Fibroblast of skin of left quadriceps (primary cell): ENCODE measurements at places on chromosomes 11 and 22.

DNA sequence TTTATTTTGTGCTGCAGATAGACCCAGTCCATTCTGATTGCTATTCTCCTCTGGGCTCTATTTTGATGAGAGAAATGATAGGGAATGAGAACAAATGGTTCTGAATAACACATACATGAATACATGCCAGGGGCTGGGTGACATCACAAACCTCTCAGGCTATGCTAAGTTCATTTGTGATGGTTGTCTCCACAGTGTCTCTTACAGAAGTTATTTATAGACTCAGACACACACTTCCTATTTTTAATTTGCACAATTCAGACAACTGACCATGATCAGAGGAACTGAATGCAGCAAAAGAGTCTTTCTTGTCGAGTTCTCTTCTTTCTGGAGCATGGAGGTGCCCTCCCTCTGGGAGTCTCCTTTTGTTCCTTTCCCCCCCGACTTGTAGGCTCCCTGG, 991.7 kb downstream of the OPCML start:
- no peak for DNase-seq

DNA sequence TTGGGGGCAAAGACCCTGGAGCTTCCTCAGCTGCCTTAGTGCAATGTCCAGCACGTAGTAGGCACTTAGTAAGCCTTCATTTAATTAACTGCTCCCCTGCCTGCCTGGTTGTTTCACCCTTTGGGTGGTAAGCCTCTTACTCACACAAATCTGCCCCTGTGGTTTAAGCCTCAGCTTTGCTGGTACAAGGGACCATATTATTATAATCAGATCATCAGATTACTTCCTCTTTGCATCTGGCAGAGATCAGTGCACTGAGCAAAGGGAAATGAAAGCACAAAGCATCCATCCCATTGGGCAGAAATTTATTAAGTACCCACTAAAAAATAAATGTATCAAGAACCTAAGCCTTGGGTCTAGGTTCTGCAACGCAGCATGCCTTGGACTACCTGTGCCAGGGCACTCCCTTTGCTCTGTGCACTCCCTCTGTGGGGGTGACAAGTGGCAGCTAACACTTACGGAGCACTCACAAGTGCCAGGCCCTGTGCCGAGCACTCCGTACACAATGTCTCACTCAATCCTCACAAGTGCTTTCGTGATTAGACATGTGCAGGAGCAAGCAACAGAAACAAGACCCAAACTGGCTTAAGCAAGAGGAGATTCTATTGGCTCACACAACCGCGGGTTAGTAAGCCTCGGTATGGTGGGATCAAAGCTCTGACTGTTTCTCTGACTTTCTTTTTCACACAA, 34.9 kb upstream of the DAGLA start:
- no peak for DNase-seq

DNA sequence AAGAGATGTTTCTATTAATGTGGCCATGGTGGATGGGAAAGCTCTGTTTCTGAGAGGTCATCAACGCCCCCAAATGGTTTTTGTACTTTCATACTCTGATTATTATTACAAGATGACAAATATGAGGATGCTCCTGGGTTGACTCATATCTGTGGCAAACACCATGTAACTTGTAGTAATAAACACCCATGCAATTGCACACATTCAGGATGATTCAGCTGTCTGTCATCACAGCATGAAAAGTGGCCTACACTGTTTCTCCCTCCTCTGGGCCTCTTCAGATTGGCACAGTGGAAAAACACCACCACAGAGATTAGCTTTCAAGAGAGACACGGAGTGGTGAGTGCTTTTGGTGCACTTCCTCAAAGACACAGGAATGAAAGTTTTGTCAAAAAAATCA, 85.4 kb downstream of the MTNR1B start:
- DNase-seq: peak; percentile 80

DNA sequence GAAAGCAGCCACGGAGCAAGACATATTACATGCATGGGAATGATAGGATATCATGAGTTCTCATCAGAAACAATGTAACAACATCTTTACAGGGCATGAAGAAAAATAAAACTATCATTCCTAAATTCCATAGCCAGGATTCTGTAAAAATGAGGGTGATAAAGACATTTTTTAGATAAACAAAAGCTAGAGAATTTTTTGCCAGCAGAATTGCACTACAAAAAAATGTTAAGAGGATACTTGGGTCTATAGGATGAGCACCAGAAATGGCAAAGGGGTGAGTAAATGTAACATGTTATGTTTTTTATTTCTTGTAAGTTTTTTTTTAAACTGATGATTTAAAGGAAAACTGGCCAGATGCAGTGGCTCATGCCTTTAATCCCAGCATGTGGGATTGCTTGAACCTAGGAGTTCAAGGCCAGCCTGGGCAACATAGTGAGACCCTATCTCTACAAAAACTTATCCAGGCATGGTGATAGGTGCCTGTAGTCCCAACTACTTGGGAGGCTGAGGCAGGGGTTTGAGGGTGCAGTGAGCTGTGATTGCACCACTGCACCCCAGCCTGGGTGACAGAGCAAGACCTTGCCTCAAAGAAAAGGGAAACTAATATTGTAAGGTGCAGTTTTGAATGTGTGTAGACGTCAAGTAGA, 33.2 kb downstream of the TBX1 start:
- DNase-seq: no peak

DNA sequence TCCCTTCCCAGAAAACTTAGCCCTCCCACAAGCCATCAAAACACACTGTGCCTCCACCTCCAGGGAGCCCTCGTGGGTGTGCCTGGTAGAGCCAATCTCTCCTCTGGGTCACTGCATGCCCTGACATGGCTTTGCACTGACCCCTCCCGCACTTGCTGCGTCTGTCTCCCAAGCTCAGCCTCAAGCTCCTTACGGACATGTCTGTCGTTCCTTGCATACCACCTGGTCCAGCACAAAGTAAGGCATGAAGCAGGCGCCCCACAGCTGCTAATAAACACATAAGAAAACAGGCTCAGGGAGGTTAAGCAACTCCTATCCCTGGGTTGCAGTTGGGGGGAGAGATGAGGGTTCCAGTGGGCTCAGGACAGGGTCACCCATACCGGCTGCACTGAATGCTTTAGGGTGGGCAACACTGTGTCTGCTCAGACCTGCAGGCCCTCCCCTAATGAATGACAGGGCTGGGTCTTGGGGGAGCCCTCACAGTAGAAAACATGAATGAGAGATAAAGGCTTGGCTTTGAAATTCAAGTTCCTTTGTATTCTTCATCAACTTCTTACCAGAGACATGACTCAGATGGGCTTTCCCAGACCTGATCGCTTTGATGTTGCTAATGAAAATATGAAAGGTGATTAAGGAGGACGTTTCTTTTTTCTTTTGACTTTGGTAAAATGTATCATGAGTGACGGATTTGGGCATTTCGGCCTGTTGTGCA, 38.0 kb downstream of the PHF21B start:
- DNase-seq: no peak

- DNase-seq: no peak
These were observed 608.9 kb downstream of the NTM start for GRCh38 chr11:131979364-131979763.

DNA sequence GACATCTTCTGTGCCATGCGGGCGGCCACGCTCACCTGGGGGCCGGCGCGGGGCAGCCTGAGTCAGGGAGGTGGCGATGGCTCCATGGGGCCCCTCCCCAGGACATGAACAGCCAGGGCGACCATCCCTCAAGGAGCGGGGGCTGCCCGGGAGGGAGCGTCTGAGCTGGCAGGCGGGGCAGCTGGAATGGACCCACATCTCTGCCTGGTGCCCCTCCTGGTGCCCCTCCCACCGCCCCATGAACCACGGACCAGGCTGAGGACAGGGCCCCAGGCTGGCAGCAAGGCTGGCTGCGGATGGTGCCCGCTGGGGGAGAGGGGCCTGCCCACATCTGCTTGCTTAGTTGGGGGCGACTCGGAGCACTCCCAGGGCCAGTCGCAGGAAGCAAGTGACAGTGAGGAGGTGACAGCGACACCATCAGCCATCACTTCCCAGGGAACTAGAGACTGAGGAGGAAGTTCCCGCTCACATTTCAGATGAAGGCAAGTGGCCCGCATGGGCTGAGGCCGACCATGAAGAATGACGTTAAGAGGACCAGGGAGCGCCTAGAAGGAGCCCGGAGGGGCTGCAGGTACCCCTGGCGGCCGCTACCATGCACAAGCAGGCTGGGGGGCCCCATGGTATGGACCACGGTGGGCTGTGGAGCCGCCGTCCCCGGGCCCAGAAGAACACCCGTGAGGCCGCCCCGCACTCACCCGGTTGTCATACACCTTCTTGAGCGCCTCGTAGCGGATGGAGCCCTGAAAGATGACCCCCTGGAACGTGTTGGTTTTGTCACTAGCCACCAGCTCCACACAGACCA, 37.3 kb downstream of the KIAA0930 start:
- DNase-seq: no peak

DNA sequence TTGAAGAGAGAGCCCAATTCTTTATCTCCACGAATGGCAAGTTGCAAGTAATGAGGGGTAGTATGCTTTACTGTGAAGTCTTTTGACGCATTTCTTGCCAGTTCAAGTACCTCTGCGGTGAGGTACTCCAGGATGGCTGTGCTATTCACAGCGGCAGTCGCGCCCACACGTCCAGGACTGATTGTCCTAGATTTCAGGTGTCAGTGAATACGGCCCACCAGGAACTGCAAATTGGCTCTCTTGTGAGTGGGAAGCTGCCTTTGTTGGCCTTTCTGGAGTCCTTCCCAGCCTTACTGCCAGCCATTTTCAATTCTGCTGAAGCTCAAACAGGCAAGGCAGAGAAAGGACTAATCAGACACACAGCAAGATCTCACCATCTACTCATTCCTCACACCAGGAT, 8.5 kb downstream of the PPFIA1 start:
- no peak for DNase-seq

DNA sequence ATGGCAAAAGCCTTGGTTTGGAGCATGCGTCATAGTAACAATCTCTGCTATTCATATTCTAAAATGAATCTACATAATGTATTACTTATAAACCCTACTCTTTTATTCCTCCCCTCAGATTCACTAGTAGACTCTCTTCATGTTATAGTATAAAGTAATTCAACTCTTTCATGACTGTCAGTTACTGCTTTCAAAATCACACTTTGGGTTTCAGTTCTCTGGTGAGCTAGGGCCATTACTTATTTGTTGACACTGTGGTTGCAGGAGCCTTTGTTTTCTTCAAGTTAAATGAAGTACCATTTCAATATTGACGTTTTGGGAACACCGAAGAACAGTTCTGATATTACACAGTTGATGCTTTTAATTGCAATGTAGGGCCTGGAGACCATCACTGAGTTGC, 378.4 kb downstream of the DDX10 start:
- DNase-seq: no peak

DNA sequence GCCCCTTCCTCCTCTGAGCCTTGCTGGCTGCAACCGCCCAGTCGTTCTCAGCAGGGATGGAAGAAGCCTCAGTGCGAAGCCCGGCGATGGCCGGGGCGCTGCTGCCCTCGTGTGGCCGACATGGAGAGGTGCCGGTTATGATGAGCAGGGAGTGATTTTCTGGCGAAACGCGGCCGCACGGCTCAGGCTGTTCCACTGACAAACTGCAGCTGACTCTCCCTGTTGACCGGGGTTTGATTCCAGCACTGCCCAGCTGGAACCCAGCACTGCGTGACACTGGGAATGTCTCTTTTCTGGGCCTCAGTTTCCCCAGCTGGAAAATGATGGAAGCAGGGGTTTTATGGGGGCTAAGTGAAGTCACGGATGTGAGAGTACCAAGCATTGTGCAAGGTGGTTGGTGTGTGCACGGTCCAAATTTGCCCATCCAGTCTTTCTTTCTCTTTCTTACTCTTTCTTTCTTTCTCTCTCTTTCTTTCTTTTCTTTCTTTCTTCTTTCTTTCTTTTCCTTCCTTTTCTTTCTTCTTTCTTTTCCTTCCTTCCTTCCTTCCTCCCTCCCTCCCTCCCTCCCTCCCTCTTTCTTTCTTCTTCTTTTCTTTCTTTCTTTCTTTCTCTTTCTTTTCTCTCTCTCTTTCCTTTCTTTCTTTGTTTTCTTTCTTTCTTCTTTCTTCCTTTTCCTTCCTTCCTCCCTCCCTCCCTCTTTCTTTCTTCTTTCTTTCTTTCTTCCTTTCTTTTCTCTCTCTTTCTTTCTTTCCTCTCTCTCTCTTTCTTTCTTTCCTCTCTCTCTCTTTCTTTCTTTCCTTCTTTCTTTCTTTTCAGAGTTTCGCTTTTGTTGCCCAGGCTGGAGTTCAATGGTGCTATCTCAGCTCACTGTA, 25.8 kb upstream of the MPPED1 start:
- DNase-seq: peak; percentile 23

DNA sequence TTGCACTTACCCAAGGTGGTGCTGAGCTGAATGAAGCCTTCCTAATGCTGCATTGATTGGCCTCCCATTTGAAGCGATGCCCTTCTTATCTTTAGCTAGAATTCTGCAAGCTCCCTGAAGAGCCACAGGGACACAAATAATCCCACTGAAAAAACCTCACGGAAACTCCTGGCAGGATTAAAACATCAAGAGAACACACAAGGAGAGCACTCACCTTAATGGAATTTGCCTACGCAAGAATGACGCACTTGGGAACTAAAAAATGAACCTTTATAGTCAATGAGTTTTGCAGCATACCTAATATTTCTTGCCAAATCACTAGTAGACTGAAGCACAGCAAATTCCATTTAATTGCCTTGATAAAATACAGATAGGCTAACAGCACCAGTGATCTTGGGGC, 232.8 kb upstream of the UBASH3B start:
- DNase-seq: no peak

DNA sequence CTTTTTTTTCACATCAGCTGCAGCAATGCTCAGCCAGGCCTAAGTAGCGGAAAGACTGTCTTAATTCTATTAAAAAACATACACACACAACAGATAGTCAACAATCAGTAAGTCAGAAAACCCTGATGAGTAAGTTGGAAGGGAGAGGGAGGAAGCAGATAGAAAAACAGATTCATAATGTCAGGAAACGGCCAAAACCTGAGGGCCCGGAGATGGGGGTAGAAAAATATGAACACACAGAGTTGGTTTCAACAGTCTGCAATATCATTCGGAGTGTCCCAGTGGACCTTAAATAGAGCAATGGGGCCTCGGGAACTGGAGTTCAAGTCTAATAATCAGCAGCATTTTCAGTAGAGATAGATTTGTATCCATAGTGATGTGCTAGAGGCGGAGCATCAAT, 14.8 kb downstream of the LRRC55 start:
- no peak for DNase-seq

DNA sequence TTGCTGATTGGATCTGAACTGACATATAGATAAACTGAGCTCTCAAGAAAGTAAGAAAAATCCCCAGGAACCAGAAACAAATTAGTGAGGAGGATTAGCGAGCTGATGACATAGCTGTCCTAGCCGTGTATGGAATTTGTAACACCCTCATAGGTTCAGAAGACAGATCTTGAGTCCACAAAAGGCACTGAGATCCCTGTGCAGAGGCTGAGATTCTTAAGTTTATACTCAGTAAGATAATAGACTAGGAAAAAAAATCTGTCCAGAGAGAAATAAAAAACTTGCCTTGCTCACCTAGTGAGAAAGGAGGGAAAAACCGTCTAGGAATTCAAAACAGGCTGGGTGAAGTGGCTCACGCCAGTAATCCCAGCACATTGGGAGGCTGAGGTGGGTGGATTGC, 4.6 kb downstream of the NUMA1 start:
- no peak for DNase-seq
